ENCODE measurements at places on chromosomes 6 and 20.

- DNase-seq = no peak
These were observed 174.0 kb upstream of the KCNK16 start for GRCh38 chr6:39496456-39496855.

DNA sequence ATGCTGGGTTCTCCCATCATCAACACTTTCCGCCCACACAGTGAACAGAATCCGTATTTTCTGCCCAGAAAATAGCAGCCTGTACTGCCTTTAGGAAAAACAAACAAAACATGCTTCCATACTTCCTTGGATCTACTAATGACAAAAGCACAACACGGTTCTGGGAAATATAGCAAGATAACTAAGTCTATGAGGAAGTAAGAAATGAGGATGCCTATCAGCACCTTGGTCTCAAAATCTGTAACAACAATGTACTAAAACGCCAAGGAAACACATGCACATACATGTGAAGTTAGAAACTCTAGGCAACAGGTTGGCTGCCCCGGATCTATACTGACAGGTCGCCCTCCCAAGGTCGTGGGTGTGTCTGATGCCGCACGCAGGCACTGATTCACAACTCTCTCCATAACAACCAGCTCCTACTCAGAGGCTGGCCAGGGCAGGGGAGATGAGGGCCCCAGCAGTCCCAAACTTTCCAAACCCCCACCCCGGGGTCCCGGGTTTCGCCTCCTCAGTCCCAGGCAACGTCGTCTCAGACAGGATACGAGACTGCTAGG, 710 bp downstream of the BTBD9 start:
- DNase-seq = peak; percentile 56

GRCh38 chr20:57000441-57000968, 265.9 kb downstream of the BMP7 start:
- DNase-seq = no peak

DNA sequence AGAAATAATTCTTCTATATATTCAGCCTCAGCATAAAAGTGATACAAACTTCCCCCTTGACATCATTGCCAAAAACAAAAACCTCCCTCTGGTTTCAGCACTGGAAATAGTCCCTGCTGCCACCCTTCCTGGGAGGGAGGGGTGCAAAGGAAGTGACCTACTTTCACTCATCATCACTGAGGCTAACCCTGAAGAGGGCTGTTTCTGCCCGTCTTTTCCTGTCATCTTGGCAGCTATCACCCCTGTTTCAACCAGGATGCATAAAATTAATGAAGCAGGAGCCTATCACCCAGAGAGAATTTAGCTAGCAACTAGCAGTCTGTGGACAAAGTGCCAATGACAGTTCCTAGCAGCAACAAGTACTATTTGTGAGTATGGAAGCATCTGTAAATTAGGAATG, 397.8 kb downstream of the LAMA2 start:
- peak; percentile 43 for DNase-seq

GRCh38 chr6:26296857-26297648, 67.9 kb upstream of the BTN3A2 start:
- no peak for DNase-seq

GRCh38 chr6:158909938-158910337, 90.1 kb downstream of the RSPH3 start:
- no peak for DNase-seq

GRCh38 chr20:3686867-3687321, 5.1 kb upstream of the ADAM33 start:
- no peak for DNase-seq

GRCh38 chr6:28729501-28730402, 194.0 kb downstream of the TRIM27 start:
- no peak for DNase-seq

- DNase-seq = no peak
These were observed 298.5 kb downstream of the BMP7 start for GRCh38 chr20:56967916-56968315.

DNA sequence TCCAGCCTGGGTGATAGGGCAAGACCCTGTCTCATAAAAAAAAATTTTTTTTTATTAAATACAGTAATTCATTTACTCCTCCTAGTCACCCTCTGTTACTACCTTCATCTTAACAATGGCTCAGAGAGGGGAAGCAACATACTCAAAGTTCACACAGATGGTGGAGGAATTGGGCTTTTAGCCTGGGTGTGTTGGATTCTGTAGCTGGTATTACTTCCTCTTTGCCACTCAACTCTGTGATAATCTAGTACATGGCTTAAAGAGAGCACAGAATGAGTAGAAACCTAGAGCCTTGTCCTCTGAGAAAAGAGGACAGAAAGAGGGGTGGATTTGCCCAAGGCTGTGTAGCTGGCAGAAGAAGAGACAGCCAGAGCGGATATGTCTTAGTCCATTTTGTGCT, 96.6 kb downstream of the DLGAP4 start:
- no peak for DNase-seq

- DNase-seq = no peak
These were observed 481.6 kb downstream of the ADGRB3 start for GRCh38 chr6:69116658-69117057.

DNA sequence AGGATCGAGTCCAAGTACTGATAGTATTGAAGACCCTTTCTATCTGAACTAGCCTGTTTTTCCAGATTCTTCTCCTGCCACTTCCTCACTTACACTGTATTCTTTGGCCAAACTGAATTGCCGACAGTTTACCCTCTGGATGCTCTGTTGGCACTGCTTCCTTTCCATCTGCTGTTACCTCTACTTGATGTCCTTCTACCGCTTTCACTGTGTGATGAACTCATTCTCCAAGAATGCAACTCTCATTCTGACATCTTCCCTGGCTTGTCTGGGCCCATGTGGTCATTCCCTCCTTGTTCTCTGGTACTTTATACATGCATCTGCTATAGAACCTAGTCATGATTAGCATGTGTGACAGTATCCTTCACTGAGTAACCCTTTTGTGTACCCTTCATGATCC, 16.3 kb downstream of the RPRD1B start:
- DNase-seq = no peak

GRCh38 chr6:34234667-34235306, 1.9 kb upstream of the HMGA1 start:
- no peak for DNase-seq

GRCh38 chr20:32763202-32764004, 1.2 kb downstream of the DNMT3B start:
- DNase-seq = no peak

- no peak for DNase-seq
These were observed 60.4 kb upstream of the EMILIN3 start for GRCh38 chr20:41426976-41427375.

DNA sequence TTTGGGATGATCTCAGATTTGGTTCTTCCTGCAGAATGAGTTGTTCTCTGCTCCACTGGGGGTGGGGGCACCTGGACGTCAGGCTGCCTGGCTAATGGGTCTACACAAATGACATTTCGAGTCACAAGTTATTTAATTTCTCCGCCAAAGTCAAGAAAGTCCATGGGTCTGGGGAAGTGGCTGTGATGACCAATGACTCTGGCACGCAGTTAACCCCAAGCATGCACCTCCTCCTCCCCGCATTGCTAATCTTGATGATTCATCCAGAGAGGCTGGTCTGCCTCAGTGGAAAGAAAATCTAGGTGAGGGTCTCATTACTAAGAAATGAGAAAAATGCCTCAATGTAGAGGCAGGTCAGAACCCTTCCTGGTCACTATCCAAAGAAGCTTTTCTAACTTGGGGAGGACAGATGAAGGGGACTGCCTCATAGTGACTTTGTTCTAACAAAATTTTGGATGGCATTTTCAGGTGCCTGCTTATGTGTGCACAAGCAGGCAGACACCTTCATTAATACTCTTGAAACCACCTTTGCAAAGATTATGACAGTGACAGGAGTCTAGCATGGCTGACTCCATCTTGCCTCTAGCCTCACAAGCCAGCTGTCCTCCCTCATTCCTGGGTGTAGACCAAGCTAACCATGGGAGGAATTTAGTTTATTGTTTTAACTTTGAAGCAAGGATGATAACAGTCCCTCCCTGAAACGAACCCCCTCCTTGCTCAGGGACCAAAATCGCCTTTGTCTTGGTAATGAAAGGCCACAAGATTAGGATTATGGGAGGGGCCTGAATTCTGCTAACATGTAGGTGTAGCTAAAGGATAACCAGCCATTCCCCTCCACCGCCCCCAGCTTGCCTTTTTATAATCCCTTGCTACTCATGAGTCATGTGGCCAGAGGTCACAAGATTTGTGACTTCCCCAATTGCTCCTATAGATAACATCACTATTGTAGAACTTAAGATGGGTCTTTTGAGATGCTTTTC, 98.6 kb upstream of the MRPS10 start:
- DNase-seq = no peak

- DNase-seq = no peak
These were observed 379.6 kb downstream of the COL12A1 start for GRCh38 chr6:74826263-74826662.

DNA sequence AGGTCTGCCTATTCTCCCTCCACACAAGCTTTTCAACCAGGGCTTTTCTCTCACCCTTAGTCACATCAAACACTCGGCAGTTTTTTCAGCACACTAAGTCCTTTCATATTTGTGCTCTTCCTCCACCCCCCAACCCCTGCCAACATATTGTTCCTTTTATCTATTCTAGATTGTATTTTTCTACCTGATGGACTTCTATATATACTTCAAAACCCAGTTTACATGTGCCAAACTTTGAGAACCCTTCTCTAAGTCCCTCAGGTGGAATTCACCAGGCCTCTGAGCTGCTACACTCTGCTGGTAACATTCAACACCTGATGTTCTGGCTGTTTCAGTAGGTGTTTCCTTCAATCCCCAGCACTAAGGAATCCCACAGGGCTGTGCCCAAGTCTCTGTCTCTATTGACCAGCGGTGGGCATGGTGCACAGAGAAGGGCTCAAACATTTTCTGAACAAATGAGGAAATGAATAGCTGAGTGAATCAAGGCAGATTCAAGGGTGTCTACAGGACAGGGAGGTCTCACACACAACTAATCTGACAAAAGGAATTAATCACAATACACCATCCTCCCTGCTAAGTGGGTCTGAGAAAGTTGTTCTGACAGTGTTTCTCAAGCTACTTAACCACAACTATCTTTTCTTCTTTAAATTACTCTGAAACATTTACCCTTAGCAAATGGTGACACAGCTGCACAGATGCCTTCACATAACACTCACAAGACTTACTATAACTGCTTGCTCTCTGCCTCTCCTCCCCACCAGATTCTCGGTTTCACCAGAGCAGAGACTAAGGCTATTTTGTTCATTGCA, 166.5 kb downstream of the TSHZ2 start:
- DNase-seq = no peak

GRCh38 chr6:56567501-56567900, 75.2 kb downstream of the DST start:
- no peak for DNase-seq

DNA sequence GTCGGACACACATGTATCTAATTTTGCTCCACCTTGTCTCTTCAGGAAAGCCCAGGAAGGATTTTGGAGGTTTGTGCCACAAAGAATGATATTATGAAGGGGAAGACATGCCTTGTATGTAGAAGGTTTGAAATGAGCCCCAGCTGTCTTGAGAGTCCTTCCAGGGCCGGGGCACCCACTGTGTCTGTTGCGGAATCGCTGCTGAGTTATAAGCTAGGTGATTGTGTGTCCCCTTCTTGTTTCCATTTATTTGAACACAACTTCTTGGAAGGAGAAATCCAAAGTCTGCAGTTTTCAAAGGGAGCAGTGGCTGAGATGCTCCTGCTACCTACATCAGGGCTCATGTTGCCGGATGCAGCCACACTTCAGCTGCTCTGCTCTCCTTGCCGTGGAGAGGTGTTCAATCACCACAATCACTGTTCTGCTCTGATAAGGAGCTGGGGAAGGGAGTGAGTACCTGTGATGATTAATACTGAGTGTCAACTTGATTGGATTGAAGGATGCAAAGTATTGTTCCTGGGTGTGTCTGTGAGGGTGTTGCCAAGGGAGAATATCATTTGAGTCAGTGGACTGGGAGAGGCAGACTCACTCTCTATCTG, 828.6 kb downstream of the QKI start:
- no peak for DNase-seq

GRCh38 chr6:144062786-144063185, 32.6 kb downstream of the SF3B5 start:
- no peak for DNase-seq

- no peak for DNase-seq
These were observed 30.9 kb downstream of the ELOVL5 start for GRCh38 chr6:53317861-53318260.

- DNase-seq = peak; percentile 67
These were observed 25.8 kb downstream of the BHLHE23 start for GRCh38 chr20:62980970-62981369.

DNA sequence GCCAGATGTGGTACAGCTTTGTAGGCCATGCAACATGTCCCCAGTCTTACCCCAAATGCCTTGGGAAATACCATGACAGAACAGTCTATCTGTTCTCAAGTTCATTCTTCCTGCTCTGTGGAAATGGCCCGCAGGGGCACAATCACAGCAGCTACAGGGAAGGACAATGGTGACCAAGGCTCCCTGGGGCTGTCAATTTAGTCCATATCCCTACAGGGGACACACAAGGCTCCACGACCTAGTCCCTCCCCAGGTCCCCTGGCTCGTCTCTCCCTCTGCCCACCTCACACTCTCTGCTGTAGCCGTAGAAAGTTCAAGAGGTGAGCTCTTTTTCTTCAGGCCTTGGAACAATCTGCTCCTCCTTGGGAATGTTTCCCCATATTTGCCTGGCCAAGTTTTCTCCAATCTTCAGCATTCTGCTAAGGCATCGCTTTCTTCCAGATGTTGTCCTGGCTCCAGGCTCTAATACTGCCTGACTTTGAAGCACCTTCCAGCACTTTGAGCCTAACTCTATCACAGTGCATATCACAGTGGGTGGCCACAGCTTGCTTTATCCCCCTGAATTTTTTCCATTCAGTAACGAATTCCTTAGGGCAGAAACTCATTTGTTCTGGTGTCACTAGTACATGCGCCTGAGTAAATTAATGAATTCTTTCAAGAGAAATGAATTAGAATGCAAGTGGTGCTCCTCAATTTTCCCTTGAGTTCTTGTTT, 92.6 kb downstream of the MAP3K7 start:
- DNase-seq = no peak

DNA sequence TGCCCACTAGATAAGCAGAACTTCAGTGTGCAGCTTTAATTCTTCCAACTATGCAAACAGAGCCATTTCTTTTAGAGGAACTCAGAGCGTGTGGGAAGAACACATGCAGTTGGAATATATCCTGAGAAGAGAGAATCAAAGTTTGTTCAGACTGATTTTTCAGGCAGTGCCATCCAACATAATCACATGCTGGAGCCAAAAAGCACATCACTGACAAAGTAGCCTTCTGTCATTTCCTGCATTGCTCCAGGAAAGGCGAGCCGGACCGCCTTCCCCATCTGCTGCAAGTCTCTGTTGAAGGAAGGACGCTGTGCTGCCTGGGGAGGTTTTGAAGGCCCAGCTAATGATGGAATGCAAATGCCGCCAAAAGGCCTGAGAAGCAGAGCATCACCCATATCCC, 98.4 kb downstream of the DOK5 start:
- DNase-seq = no peak

DNA sequence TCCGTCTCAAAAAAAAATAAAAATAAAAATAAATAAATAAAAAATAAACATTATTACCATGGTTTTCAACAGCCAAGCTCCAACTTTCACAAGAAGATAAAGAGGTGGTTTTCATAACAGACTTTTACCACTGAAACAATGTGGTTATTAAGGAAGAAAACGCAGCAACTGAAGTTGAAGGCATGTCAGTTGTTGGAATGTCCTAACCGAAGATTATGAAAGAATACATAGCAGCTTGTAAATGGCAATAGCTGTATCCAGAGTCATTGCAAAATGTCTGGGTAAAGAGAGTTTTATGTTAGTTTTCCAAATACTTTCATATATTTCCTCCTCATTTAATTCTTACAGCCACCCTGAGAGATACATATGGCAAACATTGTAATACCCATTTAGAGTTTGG, 161.6 kb upstream of the MARCKS start:
- DNase-seq = no peak

GRCh38 chr20:14126856-14127255, 131.5 kb downstream of the MACROD2 start:
- DNase-seq = no peak
